ENCODE measurements at places on chromosomes 6 and 20. TPM values are rescaled to one million over a fixed set of nuclear protein-coding genes. Genes with fewer than 3 reads are reported as not detected.

- no peak for DNase-seq
Measured at GRCh38 chr20:57770852-57771720, 61.3 kb upstream of the PMEPA1 start.

- no peak for DNase-seq
Measured at GRCh38 chr6:53042112-53042511, 23.1 kb upstream of the FBXO9 start.

GRCh38 chr6:168154263-168154917 is 75.4 kb upstream of the FRMD1 start:
- no peak for DNase-seq

DNA sequence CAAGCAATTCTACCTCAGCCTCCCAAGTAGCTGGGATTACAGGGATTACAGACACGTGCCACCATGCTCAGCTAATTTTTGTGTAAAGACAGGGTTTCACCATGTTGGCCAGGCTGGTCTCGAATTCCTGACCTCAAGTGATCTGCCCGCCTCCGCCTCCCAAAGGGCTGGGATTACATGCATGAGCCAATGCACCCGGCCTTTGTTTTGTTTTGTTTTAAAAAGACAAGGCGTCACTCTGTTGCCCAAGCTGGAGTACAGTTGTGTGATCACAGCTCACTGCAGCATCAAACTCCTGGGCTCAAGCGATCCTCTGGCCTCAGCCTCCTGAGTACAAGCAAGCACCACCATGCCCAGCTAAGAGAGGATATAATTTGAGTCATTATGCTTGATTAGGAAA is 5.4 kb downstream of the SERINC3 start:
- no peak for DNase-seq

The CD109 gene
- 3.1 TPM for total RNA-seq

The NELFE gene
- total RNA-seq = 25.6 TPM
